ENCODE measurements at places on chromosomes 7 and 10.

DNA sequence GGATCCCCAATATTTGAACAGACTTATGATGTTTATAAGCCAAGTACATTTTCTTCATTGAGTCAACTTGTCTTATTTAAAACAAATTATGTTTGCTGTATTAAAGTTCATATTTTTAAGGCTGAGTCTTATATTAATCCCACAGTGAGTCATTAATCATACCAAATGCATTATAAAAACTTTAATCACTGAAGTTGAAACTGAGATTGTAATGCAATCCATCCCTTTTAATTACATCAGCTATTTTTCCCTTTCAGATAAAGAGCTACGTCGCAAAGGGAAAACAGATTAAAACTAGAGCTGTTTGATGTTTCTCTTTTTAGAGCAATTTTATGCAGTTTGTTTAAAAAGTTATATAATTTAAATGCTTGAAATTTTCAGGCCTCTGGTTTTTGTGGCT, 183.0 kb downstream of the ARID5B start:
- no peak for DNase-seq

DNA sequence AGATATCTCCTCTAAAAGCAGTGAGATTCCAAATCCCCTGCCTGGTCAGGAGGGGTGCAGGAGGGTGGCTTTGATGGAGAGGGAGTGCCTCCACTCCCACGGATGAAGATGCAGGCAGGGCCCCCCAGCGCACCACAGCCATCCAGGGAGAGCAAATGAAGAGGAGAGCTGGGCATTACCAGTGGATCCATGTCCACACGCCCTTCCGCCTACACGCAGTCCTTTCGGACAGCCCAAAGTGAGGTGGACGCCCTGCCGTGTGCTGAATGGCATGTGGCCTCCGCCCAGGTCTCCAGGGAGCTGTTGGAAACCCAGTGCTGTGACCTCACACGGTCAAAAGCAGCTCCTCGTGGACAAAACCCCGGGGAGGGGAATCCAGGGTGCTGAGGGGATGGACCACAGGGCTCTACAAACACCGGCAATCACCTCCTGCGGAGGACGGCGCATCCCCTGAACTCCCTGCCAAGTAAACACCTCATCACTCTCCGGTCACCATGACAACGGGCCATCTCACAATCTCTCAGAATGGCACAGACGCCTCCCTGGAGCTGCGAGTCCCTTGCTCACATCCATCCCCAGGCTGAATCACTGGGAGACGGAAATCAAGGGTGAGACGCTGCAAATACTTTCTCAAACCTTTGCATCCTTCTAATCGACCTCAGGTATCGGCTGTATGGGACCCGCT, 35.0 kb upstream of the DNAAF5 start:
- DNase-seq, result no peak

DNA sequence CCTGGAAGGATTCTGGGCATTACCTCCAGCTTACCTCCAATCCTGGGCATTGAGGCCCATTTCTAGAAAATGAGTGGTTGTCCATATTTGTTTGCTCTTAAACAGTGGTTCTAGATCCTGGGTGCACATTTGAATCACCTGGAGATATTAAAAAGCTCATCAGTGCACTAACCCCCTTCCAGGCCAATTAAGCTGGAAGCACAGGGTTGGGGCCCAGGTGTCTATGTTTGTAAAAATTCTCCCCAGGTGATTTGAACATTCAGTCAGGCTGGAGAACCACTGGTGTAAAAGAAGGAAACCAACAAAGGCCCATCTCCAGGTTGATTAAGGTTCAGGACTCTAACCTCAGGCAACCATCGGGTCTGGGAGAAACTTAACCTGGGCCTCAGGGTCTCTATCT, 102.6 kb upstream of the NANOS1 start:
- DNase-seq, result no peak

GRCh38 chr10:73916761-73917470, 6.0 kb downstream of the PLAU start:
- DNase-seq, result no peak

DNA sequence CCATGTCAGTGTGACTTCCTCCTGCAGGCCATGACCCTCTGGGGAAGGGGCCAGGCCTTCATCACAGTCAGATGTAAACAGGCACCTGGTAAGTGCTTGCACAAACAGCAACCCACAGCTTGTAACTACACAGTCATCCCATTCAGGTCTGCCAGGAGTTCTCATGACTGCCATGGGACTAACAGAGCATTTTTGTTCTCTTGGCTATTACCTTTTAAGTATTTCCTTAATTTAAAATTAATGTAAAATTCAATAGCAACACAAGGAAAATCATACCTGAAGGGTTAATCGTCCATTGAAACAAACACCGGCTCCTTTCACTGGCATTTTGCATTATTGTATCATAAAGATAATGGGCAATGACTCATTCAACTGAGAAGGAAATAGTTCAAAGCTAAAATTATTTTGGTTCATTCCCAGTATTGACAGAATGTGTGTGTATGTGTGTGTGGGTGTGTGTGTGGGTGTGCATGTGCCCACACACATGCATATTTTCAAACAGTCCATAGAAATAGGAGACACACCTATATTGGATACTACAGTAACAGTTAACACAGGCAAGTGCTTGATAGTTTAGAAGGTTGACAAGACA, 307.9 kb downstream of the WDR11 start:
- DNase-seq, result no peak

DNA sequence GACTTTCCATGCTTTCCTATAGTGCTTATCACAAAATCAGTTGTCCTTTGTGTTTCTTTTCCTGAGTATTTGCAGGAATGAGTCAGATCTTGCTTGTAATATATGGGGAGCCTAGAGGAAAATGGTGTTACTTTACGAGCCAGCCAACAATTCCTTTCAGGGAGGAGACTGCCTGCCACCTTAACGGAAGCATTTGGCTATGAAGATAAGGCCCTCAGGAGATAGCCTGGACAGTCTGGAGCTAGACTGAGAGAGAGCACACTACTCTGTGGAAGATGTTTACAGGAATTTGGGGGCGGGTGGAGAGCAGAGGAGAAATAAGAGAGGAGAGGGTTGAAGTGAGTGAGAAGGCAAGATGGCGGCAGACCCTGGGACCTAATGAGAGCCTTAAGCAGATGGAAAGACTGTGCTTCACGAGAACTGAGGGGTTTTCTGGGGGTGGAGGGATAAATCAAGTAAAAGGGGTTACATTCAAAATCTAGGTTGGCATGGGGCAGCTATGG, 126.3 kb downstream of the SNX10 start:
- no peak for DNase-seq

DNA sequence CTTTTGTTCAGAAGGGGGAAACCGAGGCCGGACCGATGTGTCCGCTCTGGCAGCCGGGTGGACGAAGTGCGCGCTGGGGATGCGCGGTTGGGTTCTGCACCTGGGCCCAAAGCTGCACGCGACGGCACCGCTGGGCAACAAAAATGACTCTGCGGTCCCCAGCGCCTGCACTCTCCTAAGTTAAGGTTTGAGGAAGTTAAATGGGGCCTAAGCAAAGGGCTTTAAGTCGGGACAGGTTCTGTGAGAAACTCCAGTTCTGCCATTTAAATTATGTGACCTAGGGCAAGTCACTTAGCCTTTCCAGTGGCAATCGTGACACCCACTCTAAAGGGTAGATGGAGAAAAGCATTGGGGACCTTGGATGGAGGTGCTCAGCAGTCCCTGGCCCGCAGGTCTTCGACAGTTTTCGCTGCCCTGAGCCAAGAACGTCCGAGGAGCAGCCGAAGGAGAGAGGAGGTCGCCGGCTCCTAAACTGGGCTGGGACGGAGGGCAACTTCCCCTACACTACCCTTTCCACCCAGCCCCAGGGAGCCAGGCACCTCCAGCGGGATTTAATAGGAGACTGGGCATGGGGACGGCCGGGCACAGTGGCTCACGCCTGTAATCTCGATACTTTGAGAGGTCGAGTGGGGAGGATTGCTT, 534 bp upstream of the ACBD5 start:
- no peak for DNase-seq

DNA sequence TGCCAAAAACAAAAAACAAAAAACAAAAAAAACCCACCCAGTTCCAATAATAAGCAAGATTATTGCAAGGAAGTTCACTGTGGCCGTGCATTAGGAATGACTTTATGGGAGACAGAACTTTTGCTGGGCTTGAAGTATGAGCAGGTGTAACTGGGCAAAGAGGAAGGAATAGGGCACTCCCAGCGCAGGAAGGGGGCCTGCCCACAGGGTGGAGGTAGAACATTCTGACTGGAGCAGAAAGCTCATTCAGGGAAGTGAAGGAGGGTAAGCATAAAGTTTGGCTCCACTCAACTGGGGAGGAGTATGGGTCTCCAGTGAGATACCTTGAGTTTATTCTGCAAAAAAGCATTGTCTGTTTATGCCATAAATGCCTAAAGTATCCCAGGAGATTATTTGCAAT, 42.1 kb upstream of the WIPF3 start:
- DNase-seq, result peak; percentile 55

GRCh38 chr7:90710466-90710850, 114.3 kb downstream of the CDK14 start:
- no peak for DNase-seq

DNA sequence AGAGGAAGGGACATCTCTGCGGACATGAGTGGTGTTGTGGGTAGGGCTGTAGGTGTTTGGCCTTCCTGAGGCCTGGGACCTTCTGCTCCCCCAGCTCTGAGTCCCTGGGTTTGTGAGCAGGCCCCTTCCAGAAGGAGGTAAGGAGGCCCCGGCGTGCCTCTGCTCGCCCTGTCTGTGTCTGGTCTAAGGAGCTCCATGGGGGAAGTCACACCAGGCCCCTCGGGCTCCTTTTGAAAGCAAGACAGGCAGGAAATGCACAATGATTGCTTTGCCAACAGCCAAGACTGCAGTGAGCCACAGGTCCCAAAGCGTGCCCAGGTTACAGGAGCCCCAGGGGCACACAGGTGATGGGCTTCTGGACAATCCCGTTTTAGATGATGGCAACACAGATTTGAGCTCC, 89.5 kb downstream of the FAM53B start:
- DNase-seq, result no peak

- no peak for DNase-seq
Measured at GRCh38 chr7:82051601-82052000, 281.8 kb upstream of the HGF start.

- no peak for DNase-seq
Measured at GRCh38 chr7:130961128-130961601, 227.2 kb upstream of the KLF14 start.

DNA sequence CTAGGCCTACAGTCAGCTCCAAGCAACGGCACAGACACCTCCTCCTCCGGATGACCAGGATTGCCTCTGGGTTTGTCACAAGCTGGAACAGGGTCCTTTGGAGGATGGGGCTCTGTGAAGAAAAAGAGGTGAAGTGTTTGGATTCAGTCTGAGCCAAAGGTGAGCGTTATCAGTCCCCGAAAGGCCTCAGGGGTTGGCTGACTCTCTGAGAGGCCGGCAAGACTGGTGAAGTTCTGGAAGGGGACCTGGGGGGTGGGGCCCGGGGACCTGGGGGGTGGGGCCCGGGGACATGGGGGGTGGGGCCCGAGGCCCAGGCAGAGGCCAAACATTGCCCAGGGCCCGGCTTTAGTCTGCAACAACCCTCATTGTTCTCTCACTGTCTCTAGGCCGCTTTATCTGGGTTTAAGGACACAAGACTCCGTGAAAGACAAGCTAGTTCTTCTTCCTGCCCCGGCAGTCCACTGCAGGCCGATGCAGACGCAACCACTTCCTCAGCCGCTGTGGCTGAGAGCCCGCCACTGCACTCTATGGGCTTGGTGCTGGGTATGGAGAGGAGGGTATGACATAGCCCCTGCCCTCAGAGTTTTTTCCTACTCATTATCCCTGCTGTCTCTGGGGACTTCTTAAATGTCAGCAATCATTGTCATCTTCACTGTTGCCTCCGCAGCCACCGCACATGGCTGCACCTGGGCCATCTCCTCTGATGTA, 27.4 kb upstream of the PSAP start:
- no peak for DNase-seq

DNA sequence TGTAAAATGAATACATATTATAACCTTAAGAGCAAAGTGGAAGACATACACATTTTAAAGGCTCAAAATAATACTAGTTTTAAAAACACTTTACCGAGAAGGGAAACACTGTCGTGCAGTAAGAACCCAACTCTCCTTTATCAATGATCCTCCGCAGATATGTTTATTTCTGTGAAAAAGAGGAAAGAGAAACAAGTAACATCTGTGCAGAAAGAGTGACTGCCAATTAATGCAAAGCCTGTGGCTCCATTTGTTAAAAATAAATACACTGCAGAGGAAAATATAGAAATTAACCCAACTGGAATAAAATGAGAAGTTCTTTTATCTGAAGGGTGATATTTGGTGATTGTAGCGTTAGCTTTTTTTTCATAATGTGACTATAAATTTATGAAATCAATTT, 62.7 kb downstream of the HGF start:
- no peak for DNase-seq

GRCh38 chr10:102188298-102188940, 36.2 kb downstream of the NOLC1 start:
- no peak for DNase-seq

GRCh38 chr10:61918140-61918539, 16.6 kb downstream of the ARID5B start:
- DNase-seq, result no peak

DNA sequence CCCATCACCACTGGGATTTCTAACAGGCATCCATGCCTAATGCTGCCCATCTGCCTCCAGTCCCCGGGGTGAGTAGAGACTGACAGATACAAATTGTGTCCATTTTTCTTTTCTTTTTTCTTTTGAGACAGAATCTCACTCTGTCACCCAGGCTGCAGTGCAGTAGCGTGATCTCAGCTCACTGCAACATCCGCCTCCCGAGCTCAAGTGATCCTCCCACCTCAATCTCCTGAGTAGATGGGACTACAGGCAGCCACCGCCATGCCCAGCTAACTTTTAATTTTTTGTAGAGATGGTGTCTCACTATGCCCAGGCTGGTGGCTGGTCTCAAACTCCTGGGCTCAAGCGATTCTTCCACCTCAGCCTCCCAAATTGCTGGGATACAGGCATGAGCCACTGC, 7.6 kb upstream of the CPN1 start:
- DNase-seq, result no peak
